Panc1 (cell line): ENCODE measurements at places on chromosomes 3 and 15.

- no peak for DNase-seq
Observed at GRCh38 chr3:54957711-54958110, 29.9 kb upstream of the LRTM1 start.

- DNase-seq, result no peak
Observed at GRCh38 chr15:74220475-74221248, 15.5 kb upstream of the CCDC33 start.

DNA sequence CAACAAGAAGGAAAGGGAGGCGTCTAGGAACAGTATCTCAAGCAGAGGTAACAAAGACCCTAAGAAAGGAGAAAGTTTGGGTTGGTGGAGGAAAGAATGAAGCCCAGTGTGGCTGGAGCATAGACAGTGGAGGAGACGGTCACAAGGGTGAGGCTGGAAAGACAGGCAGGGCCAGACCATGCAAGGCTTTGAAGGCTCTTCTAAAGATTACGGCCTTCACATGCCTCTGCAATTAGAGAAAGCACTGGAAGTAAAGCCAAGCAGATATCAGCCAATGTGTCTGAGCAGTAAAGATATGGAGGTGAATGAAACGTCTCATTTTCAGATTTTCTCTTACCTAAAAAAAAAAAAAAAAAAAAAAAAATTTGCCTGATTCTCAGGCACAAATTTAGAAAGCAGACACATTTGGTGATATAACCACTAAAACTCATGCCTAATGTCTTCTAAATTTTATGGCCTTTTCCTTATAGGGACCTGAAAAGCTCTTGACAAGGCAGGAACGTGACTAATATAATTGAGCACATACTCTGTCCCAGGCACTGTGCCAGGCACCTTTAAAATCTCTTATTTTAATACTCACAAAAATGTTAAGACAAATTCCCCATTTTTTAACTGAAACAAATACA lies 184.1 kb downstream of the MECOM start:
- DNase-seq, result no peak

- DNase-seq, result no peak
Observed at GRCh38 chr3:50532062-50532705, 28.8 kb upstream of the CACNA2D2 start.

- no peak for DNase-seq
Observed at GRCh38 chr3:152345233-152345632, 76.5 kb downstream of the MBNL1 start.

DNA sequence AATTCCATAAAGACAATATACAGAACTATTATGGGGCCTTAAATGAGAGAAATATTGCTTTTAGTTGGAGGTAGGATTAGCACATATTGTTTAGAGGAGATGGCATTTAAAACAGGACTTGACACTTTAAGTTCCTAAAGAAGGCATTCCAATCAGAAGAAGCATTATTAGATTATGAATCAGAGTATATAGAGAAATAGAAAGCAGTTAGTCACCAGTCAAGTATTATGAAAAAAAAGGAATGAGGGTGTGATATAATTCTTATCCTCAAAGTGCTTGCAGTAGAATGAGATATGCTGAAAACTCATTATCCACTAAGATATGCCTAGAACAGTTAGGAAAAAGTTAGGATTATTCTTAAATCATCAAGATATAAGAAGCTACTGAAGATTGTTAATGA lies 456.2 kb downstream of the ZNF385D start:
- DNase-seq, result no peak

DNA sequence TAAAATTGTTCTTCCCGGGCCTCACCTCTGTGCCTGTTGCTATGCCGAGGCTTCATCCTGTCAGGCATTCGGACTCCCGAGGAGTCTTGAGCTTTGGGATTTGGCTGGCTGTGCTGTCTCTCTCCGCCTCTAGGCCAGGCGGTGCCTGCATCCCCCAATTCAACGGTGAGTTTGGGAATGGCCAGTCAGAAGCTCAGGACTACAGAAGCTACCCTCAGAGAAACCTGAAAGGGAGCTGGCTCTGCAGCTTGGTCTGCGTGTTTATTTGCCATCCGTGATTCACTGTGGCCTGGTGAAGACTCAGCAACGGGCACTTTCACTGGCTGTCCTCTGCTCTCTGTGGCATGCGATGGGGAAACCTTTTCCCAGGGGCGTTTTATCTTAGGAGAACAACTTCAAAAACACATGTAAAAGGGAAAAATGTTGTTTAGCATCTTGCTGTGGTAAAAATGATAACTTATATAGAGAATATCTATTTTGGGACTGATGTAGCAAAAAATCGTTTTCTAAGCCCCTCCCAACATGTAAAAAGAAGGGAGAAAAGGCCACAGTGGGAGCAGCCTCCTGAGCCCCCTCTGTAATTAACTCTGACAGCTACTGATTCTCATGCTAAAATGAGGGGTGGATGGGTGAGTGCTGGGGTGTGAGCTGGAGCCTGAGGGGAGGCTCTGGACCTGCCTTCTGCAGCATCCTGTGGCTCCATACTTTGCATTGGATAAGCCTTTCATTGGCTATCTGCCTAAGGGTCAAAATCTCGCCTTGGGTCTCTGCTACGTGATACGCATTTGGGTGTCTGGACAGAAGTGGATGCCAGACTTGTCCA lies 103.4 kb upstream of the KLHL25 start:
- no peak for DNase-seq

DNA sequence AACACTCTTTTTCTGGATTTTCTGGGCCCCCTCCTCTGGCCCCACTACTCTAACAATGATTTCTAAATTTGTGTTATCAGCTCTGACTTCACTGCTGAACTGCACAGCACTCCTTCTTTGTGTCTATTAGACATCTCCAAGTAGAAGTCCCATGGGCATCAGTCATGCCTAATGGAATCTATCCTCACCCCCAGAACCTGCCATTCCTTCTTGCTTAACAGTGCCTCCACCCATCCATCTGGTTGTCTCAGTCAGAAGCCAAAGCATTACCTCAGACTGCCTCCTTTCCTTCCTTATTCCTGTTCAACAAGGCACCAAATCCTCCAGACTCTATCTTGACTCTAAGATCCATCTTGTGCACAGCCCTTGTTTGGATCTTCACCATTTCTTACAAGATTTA lies 36.2 kb downstream of the SSR3 start:
- no peak for DNase-seq

DNA sequence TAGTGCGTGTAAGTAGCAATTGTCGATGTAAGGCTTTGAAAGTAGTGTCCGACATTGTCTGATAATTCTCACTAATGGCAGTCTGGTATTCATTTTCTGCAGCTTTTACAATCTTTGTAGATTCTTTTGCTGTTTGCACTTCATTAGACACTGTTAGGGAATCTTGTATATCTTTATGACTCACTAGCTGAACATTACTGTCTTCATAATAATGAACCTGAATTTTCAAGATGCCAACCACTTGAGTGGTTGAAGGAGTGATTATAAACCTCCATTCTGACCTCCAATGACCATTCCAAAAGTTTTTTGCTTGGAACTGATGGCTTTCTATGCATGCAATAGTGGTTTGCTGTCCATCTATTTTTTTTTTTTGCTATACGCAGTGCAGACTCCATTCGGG lies 76.4 kb upstream of the MFGE8 start:
- DNase-seq, result no peak

DNA sequence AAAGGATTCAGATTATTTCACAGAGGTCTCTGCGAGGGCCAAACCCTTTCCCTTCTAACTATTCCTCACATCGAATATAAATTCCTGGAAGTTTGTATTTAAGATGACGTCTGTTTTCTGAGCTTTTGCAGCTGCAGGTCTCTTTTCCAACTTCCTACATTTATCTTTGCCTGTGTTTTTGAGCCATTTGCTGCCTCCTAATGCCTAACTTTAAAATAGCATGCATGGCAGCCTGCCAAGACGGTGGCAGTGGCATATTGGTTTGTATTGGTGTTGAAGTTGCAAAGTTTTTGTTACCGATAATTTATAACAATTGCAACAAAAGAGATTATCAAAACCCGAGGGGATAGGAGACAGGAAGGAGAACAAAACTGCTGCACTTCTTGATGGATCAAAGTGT lies 187.1 kb upstream of the DNAJC19 start:
- DNase-seq, result peak; percentile 18

DNA sequence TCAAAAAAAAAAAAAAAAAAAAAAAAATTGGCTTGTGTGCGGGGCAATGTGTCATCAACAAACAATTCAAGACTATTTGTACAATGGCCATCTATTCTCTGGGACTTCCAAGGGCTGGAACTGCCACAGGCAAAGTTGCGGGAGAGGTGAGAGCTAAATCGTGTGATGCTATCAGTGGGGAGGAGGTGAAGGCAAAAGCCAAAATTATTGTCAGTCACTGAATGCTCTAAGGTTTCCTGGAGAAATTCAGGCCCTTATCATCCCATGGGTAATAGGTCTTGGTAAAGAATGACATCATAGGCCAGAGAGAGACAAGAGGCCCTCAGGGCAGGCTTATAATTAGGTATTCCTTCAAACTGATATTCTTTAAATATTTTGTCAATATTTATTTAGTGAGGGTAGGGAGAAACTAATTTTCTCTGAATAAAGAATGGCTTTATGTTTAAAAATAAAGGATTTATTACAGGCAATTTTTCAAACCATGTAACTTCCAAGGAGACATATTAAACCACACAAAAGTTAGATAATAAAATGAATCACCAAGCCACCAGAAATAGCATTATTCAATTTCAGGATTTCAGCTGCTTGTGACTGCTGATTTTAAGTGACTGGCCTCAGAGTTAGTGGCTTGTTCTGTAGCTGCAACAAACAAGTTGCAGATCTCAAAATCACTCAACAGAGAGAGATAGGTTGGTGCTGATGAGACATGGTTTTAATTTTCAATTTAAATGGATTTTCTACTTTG lies 226.3 kb upstream of the MRPL3 start:
- no peak for DNase-seq

GRCh38 chr15:43872416-43873020 lies 45.7 kb downstream of the WDR76 start:
- DNase-seq, result peak; percentile 38

GRCh38 chr15:84975871-84976351 lies 5.7 kb upstream of the PDE8A start:
- DNase-seq, result no peak
